ENCODE measurements at places on chromosomes 3 and 15.

- no peak for DNase-seq
Observed at GRCh38 chr15:39204031-39204430, 376.8 kb upstream of the THBS1 start.

- DNase-seq, result no peak
Observed at GRCh38 chr3:149783576-149783975, 8.8 kb downstream of the ANKUB1 start.

DNA sequence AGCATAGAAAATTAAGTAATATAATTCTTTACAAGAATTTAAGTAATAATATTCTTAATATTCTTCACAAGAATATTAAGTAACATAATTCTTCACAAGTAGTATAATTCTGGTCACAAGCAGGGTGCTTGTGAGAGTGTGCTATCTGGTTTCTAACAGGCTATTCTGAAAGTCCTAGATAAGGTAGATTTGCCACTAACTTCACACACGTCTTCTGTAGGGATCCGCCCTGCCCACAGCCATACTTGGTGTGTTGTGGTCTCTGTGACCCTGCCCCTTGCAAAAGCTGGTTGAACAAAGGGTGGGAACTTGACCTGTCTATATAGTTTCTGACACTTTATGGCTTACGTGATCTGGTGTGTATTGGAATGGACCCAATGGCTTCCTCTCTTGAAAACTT lies 253.4 kb upstream of the MDFIC2 start:
- DNase-seq, result no peak

- no peak for DNase-seq
Observed at GRCh38 chr15:38308797-38309196, 56.2 kb downstream of the SPRED1 start.

DNA sequence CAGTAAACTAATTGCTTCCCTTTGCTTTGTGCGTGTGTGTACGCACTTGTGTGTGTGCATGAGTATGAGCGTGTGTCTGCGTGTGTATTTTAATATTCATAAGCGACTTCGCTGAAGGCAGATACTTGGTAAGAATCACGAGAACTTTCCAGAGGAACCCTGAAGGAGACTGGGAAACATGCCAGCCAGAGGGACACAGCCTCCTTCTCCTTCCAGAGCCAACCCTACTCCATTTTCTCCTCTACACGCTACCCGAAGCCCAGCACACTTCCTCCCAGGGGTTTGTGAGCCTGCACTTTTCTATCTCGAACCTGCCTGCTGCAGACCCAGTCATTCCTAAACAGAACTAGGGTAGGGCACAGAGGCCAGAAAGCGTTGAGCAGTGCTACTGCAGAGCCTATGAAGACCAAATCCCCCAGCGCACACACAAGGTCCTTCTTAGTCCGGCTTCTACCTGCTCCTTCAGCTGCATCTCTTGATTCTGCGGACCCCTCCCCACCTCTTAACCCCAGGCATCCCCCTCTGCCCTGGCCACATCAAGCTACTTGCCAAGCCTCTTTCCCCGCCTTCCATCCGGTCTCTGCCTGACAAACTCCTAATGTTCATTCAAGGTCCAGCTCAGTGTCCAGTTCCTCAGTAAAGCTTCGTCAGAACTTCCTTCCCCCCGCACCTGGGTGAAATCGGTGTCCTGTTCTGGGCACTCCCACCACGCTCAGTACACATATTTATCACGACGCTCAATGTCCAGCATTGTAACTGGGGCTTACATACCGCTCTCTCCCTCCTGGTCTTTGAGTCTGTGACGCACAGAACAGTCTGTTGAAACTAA lies 191.8 kb downstream of the FAM43A start:
- no peak for DNase-seq

GRCh38 chr3:49967291-49967690 lies 27.3 kb downstream of the RBM6 start:
- no peak for DNase-seq

Data from stimulated activated CD8-positive, alpha-beta memory T cell treated with anti-CD3 and anti-CD28 coated beads, Interleukin-15, amount 100 ng/mL, for 4 hours (primary cell).